Fibroblast of skin of abdomen (primary cell): ENCODE measurements at places on chromosomes 13 and 19.

DNA sequence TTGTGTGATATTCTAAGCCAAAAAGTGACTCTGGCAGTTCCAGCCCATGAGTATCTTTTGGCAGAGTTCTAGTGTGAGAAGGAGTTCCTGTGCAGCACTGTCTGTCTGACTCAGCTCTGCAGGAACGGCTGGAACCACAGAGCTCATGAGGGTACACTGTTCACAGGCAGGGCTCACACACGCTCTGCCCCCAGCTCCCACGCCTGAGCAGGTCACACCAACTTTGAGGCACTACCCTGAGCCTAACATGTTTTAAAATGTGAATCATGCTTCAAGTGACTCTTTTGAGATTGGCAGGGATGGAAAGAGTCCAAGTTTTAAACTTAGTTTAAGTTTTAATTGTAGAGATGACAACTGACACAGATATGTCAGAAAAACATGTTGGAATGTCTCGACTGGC, 1203.3 kb downstream of the UQCRFS1 start:
- DNase-seq: no peak

DNA sequence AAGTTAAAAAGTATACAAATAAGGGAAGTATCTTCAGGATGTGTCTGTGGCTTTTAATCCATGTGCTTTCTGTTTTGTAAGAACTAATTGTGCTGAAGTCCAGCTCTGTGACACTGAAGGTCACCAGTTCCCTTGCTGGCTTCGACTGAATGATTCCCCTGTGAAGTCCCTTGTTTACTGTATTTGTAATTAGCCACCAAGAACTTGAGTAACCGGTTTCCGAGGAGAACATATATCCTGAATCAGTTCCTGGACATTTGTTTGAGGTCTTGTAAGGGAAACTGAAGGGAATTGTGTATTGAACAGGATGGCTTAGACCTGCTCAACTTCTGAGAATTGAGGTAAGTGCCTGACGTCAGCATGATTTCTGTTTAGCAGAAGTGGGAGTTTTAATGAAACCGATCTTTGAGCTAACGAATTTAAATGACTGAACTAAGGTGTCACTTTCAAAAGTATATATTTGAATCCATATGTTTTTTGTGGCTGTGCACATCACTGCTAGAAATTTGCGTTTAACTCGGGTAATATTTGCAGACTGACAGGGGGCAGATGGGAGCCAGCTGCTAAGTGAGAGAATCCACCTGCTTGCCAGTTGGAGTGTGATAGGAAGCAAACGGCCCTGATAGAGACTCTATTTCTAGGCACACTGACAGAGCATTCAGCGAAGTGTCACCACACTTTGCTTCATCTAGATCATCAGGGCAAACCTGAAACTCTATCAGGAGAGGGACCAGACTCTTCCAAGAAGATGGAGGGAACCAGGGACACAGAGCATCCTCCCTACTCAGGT, 530.0 kb downstream of the RFC3 start:
- no peak for DNase-seq

DNA sequence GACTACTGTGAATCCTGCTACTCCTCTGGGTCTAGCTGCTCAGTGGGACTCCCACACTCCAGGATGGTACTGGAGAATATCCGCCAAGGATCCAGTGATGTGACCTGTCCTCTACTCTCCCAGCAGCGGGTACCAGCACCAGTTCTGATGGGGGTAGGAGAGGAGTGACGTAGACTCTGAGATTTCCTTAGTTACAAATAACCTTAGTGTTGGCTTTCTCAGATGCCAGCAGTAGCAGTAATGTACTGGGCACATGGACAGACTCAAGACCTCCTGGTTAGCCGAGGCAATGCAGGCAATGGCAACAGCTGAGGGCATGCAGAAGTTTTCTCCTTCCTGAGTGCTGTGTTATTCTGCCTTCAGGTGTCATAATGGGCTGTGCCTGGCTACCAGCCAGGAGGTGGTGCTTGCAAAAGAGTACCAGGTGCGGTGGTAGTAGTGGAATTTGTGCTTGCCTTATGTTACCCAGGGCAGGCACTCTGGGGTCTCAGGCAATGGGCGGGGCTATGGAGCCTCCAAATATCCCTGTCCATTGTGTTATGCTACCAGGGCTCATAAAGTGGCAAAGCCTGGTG, 105.3 kb upstream of the KLF5 start:
- DNase-seq: no peak

GRCh38 chr13:30021611-30022010, 171.2 kb upstream of the UBL3 start:
- no peak for DNase-seq

DNA sequence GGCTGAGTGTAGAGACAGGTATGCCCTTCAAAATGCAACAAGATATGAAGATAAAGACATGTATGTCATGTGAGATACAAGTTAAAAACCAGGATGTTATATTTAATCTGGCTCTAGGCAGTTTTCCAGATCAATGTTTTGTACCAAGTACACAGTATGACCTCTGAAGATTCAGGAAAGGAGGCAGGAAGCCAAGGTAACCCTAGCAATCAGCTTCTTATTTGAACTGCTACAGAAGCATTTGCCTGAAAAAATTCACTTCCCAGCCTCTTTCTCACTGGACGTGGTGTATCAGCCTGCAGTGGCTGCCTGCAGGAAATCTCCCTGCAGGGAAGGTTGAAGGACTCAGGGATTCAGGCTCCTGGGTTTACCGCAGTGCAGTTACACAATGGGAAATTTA, 24.1 kb downstream of the OLFM4 start:
- no peak for DNase-seq

- peak; percentile 88 for DNase-seq
These were observed 1.2 kb downstream of the DAPK3 start for GRCh38 chr19:3969435-3970312.

- peak; percentile 17 for DNase-seq
These were observed 8.6 kb upstream of the CEACAM6 start for GRCh38 chr19:41746593-41747227.

DNA sequence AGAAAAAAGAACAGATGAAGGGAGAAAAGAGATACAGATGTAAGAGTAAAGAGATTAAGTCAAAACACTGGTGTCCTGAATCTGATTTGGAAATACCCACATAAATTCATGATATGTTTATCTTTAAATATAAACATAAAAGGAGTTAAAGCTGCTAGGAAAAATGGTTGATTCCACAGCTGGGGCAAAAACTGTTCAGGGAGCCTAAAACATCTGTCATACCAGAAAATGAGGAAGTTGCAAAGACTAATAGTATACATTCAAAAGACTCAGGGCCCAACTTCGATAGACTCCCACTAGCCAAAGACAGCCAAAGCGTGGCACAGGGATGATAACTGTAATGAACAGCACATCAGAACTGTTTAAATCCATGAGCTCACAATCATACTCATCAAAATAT, 62.0 kb downstream of the ABCC4 start:
- DNase-seq: no peak

GRCh38 chr19:12789098-12789903, 2.0 kb upstream of the JUNB start:
- no peak for DNase-seq
